ENCODE measurements at places on chromosomes 1 and 21. TPM values are rescaled to one million over a fixed set of nuclear protein-coding genes. Genes with fewer than 3 reads are reported as not detected.

LCE3D gene
- not detected for total RNA-seq

BGLAP gene
- total RNA-seq = 1.9 TPM

PLXNA2 gene
- total RNA-seq = 145 TPM

KDF1 gene
- not detected for total RNA-seq
